HT1080 (cell line): ENCODE measurements at places on chromosomes 12 and 14.
A peak's percentile ranks its signal among the peaks of the same experiment; 100 is the strongest.

- peak; percentile 16 for DNase-seq
These were observed 95.1 kb downstream of the NT5DC3 start for GRCh38 chr12:103745962-103746361.

DNA sequence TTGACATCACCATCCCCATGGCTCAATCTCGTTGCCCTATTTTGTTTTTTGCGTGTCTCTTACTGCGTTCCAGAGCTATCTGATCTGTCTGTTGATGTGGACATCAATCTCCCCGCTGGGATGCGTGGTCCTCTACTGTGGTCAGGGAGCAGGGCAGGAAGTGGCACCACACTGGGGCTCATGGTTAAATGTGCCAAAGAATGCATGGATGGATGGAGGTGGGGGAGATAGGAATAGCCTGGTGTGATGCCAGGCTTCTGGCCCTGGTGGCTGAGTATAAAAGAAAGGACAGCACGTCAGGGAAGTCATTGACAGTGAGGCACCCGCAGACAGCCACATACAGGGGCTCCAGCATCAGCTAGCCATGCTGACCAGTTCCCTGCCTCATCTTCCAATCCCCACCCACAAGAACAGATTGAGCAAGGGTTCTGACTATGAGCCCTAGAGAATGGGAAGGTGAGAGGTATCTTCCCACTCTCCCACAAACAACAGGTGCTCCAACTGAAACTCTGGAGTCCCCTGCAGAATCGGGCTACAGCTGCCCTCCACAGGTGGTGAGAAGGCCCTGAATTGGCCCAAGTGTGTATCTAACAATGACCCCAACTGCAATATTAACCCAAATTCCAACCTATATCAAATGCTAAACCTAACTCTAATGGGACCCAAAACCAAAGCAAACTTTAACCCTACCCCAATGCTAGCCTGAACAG, 2.7 kb upstream of the BEGAIN start:
- no peak for DNase-seq

DNA sequence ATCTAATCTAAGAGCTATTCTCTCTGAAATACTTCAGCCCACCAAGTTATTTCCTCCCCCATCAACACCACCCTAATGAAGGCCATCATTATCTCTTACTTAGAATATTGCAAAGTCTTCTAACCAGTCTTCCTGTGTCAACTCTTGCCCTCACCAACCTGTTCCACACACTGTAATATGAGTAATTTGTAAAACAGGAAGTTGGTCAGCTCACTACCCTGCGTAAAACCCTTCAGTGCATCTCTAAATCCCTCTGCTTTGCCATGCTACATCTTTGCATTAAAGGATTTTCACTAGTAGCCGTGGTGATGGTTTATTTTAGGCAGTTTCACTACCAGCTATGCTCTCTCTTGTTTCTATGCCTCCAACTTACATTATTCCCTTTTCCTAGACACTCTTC, 70.0 kb downstream of the KIF21A start:
- peak; percentile 72 for DNase-seq

DNA sequence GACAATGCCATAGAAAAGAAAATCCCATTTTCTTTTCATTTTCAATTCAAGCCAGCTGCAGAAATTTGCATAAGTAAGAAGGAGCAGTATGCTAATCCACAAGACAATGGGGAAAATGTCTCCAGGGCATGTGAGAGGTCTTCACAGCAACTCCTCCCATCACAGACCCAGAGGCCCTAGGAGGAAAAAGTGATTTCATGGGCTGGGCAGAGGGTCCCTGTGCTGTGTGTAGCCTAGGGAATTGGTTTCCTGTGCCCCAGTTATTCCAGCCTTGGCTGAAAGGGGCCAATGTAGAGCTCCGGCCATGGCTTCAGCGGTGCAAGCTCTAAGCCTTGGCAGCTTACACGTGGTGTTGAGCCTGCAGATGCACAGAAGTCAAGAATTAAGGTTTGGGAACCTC, 211.4 kb downstream of the CCDC59 start:
- no peak for DNase-seq

GRCh38 chr14:101121508-101122139, 218.1 kb upstream of the RTL1 start:
- DNase-seq, result no peak

DNA sequence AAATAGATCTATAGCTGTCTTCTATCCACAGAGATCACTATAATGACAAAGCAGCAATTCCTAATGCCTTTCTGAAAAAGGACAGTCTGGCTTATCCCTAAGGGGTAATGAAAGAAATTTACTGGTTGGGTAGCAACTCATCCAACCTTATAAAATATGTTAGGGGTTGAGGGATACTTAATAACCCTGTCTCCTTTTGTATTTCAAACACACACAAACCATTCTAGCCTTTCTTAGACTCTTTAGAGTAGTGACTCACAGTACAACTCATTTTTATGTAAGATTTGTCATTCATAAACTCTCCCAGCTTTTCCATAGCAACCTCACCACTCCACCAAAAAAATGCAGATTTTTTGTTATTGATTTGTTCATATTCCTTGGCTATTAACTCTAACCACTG, 167.9 kb downstream of the FSCB start:
- peak; percentile 63 for DNase-seq
